ENCODE measurements at places on chromosomes 11 and 22.

GRCh38 chr11:57214098-57214417, 23.0 kb downstream of the APLNR start:
- DNase-seq = peak; percentile 20

DNA sequence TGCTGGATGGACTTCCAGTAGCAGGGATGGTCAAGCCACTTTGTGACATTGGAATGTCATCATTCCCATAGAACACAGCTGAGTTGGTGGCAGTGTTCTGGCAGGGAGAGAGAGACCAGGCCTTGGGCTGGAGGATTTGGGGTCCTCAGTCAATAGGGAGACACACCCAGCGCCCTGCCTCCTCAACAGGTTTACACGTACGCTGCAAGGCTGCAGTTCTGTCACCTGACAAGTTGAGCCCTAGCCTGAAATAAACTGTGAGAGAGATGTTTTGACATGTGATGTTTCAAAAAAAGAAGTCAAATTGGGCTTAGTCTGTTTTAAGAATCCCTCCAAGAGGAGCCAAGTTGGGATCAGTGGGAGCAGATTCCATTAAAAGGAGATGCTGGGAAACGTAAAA, 42.9 kb upstream of the CRYBB3 start:
- DNase-seq = no peak

- DNase-seq = no peak
These were observed 115.9 kb upstream of the TBCEL start for GRCh38 chr11:120907971-120908370.

DNA sequence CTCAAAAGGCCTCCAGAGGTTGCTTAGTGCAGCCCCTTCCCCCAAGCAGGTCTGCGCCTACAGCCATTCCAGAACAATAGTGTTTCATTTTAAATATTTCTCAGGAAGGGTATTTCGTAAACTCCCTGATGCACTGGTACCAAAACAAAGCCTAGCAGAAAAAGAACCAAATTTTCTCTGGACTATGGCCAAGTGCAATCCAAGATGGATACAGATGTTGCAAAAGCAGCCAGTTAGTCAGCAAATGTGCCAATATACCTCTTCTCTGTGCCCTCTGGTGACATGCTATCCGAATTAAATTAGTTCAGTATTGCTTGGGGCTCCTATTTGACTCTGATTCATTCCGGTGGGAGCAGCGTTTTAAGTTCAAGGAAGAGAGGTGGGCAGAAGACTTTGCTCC, 247.8 kb downstream of the NTM start:
- peak; percentile 4 for DNase-seq

GRCh38 chr22:48849963-48850657, 977.6 kb downstream of the BRD1 start:
- DNase-seq = no peak

DNA sequence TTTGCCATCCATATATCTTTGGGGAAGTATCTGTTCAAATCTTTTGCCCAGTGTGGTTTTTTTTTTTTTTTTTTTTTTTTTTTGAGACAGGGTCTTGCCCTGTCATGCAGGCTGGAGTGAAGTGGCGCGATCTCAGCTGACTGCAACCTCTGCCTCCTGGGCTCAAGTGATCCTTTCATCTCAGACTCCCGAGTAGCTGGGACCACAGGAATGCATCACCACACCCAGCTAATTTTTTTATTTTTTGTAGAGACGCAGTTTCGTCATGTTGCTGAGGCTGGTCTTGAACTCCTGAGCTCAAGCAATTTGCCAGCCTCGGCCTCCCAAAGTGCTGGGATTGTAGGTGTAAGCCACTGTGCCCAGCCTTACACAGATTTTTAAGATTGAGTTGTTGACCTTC, 4.8 kb upstream of the FAM118A start:
- DNase-seq = no peak
